ENCODE measurements at places on chromosomes 3 and 15.

GRCh38 chr15:78998526-78998925 is 53.7 kb upstream of the CTSH start:
- DNase-seq = no peak

DNA sequence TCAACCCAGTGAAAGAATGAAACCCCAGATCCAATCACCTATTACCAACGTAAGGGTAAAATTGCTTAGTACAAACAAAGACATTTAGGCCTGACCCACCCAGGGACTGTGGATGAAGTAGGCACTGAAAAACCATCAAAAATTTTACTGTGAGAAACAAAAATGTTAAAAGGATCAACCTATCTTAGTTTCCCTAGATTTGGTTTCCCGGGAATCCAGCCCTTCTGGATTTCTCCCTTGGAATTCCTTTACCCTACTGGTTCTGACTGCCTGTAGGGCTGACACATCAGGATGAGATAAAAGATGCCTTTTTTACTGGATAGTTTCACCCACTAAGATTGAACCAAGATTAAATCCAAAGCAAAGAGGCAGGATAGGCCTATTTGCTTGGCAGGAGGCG is 102.7 kb downstream of the SCAPER start:
- no peak for DNase-seq

DNA sequence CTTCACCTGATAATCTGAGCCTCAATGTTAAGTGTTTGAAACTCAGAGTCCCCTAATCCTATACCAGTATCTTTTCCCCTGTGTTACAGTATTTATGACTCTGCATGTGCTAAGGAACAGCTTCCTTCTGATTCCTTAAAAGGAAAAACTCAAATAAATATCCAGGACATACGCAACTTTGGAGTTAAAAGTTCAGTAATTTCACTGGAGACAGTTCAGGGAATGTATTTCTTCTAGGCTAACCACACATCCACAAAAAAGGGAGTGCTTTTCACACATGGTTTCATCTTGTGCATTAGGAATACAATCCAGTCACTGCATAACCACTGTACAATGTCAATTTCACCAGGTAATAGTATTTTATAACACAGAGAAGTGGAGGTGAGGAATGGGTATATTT is 31.0 kb downstream of the PGBD4 start:
- no peak for DNase-seq

- no peak for DNase-seq
Measured at GRCh38 chr3:188415196-188415595, 261.2 kb downstream of the LPP start.

- no peak for DNase-seq
Measured at GRCh38 chr3:10434938-10435336, 70.4 kb downstream of the ATP2B2 start.

- DNase-seq = no peak
Measured at GRCh38 chr15:69585937-69586336, 133.3 kb downstream of the RPLP1 start.

- no peak for DNase-seq
Measured at GRCh38 chr15:76625267-76625666, 279.9 kb downstream of the SCAPER start.

GRCh38 chr15:87135109-87135508 is 1055.4 kb downstream of the AGBL1 start:
- DNase-seq = no peak

DNA sequence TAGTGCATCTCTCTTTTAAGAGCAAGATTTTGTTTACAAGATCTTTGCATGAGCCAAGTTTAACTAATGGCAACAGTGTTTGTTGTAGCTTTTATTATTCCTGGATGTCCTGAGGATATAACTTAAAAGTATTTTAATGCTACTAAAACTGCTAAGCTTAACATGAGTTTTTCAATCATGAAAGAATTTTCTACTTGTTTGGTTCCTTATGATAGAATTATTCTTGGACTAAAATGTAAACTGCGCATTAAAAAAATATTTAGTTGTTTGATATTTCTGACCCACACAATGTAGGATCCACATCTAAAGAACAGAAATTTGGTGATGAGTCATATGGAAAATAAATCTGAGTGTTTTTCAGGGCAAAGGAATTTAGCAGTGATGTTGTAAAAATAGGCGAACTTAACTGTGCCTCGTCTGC is 70.8 kb downstream of the RAP2B start:
- no peak for DNase-seq

GRCh38 chr3:94310341-94311135 is 247.7 kb downstream of the NSUN3 start:
- DNase-seq = no peak

DNA sequence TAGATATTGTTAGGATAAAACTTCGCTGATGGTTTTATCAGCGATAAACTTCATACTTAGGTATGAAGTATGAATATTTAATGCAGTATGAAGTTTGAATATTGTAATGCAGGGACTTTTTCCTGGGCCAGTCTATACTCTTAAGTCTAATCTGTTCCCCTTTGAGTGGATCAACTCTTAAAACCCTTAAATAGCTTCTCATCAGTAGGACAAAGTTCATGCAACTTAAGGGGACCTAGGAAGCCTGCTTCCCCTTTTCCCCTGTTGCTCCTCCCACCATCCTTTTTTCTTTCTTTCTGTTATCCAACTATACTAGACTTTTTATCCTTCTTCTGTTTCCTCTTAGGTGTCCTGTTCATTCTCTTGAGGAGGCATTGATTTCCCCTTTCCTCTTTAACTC is 78.7 kb downstream of the MITF start:
- DNase-seq = no peak

DNA sequence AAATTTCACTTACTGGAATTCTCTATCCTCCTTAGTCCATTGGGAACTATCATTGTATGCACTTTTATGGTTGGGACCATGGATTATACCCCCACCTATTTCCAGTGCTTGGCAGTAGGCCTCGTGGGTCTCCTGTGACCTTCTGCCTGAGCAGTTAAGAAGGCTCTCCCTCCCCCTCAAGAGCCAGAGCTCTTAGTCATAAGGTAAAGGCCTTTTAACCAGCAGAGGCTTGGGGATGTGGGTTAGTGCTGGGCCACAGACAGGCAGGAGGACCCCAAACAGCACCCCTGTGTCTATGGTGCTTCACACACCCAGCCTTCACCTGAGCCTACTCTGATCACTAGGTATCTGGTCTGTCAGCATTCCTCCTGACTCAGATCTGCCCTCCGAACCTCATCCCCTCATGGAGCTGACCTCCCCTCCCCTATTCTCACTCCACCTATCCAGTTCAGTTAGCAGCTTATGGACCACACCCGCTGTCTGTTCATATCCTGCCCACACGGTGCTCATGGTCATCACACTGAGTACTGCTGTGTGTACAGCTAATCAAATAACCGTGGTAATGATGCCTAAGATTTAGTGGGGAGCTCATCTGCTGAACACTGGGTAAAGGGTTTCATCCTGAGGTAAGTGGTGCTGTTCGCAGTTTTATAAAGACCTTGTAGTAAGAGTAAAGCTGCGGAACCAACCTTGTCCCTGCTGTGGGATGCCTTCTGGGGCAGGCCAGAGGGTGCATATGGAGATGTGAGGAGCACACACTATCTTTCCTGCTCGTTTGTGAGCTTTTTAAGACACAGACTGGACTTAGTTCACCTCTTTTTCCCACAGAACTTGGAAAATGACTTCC is 40.9 kb downstream of the KLHL18 start:
- DNase-seq = no peak

- DNase-seq = no peak
Measured at GRCh38 chr3:100896994-100897393, 96.2 kb downstream of the ABI3BP start.

- DNase-seq = no peak
Measured at GRCh38 chr3:141431411-141432378, 55.1 kb upstream of the RASA2 start.

GRCh38 chr3:184710870-184711492 is 883 bp downstream of the MAGEF1 start:
- DNase-seq = peak; percentile 19

DNA sequence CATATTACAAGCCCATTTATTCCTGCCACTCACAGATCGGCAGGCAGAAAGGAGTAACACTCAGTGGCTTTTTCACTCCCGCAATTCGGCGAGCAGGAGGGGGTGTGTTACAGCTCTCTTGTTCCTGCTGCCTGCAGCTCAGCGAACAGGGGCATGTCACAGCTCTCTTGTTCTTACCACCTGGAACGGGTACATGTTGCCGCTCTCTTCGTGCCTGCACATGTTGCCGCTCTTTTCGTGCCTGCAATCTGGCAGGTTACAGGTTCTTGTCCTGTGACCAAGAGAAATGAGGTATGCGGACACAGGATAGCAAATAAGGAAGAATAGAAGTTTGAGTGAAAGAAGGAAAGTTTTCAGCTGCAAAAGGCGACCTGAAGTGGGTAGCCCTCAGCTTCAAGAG is 761.4 kb downstream of the NAALADL2 start:
- no peak for DNase-seq

DNA sequence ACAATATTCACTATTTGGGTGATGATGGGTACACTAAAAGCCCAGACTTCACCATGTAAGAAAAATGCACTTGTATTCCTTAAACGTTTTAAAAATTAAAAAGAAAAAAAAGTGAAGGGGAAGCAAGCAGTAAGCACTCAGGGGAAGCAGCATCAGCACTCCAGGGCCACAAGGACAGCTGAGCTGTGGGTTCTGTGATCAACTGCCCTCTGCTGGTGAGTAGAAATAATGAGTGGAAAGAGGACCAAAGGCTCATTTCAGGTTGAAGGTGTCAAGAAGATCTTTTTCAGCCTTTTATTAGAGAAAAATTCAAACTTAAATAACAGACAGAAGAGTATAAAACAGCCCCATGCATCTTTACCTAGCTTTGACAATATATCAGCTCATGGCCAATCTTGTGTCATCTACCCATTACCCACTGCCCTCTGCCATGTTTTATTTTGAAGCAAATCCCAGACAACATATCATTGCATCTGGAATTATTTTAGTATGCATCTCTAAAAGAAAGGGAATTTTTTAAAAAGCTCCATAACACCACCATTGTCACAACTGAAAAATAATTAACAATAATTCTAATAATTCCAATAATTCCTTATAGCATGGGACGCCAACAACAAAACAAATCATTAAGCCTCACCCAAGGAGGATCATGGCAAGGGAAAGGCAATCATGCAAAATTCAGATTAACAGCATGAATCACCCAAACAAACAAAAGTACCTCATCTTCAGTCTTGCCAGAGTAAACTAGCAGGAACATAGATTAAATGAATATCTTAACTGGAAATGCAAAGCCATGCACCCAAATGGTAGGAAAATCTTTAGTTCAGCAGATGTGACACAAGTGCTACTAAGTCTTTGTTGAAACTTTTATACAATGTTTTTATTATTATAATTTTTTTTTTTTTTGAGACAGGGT is 42.5 kb downstream of the TAMM41 start:
- DNase-seq = peak; percentile 64

DNA sequence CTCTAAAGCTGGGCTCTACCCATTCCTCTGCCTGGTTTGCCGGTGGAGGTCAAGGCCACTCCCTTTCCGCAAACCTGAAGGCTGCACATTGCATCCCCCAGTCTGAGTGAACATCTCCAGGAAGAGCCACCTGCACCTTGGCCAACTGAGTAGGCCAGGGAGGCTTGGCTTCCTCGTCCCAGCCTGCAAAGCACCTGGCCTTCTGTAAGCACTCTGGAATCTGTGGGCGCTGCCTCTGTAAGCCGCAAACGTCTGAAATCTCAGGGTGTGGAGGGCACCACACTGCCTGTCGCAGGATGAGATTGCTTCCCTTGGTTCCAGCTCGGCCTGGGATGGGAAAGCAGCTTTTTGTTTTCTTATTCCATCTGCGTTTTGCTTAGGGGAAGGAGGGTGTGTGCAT is 81.3 kb downstream of the SEC22A start:
- DNase-seq = no peak

DNA sequence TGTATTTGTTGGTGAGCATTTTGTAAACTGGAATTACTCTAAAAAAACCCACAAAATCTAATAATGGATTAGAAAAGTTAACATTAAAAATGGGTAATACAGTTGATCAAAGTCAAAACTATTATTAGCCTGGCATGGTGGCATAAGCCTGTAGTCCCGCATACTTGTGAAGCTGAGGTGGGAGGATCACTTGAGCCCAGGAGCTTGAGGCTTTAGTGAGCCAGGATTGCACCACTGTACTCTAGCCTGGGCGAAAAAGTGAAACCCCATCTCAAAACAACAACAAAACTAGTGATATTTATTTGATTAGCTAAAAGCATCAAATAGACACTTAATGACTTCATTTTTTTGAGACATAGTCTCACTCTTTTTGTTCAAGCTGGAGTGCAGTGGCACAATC is 3.6 kb downstream of the SNX1 start:
- no peak for DNase-seq

DNA sequence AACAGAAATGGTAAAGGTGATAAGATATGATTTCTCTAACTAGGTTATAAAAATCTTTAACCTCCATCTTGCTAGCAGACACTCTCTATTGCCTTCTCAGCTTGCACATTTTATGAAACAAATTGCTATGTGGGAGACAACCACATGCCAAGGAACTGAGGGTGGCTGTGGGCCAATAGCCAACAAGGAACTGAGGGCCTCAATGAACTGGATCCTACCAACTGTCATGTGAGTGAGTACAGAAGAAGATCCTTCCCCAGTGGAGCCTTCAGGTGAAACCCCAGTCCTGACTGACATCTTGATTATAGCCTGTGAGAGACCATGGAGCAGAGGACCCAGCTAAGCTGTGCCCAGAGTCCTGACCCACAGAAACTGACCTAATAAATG is 129.2 kb upstream of the LRIG1 start:
- DNase-seq = no peak

- DNase-seq = no peak
Measured at GRCh38 chr3:150372722-150373121, 35.4 kb upstream of the TSC22D2 start.

DNA sequence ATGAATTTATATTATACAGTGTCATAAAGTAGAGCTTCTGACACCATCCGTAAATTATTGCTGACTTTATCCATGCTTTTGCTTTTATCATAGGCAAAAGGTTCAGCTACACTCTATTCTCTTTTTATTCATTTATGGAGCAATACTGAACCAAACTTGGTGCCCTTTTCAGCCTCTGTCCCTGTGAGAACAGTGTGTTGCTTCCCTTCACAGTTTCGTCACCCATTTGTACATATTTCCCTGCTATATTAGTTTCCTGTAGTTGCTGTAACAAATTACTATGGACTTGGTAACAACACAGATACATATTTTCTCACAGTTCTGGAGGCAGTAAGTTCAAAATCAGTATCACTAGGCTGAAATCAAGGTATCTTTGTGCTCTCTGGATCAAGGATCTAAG is 2.8 kb upstream of the RPL24 start:
- DNase-seq = no peak

GRCh38 chr3:169662843-169663160 is 710 bp downstream of the MECOM start:
- DNase-seq = no peak

DNA sequence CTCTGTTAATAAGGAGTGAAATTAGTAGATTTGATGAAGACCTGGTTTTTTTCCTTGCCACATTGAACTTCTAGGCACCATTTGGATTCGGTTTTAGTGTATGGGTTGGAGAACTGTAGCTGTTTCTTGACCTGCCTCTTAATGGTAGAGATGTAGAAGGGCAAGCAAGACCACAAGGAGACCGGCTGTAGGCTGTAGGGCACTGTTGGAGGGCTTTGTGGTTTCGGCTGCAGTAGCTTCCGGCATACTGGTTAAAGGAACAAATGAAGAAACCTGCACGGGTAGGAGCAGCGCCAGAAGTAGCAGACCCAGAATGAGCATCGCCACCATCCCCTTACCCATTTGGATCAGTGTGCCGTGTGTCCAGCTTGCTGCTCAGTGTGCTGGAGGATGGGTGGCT is 7.9 kb downstream of the PCLAF start:
- no peak for DNase-seq

Measured in CD4-positive, alpha-beta T cell treated with Interleukin-21 for 1 hour (primary cell).